Activated naive CD4-positive, alpha-beta T cell treated with anti-CD3 and anti-CD28 coated beads, Interleukin-2, amount 50 U/mL, for 16 hours (primary cell): ENCODE measurements at places on chromosomes 2 and 18.
A peak's percentile ranks its signal among the peaks of the same experiment; 100 is the strongest.

DNA sequence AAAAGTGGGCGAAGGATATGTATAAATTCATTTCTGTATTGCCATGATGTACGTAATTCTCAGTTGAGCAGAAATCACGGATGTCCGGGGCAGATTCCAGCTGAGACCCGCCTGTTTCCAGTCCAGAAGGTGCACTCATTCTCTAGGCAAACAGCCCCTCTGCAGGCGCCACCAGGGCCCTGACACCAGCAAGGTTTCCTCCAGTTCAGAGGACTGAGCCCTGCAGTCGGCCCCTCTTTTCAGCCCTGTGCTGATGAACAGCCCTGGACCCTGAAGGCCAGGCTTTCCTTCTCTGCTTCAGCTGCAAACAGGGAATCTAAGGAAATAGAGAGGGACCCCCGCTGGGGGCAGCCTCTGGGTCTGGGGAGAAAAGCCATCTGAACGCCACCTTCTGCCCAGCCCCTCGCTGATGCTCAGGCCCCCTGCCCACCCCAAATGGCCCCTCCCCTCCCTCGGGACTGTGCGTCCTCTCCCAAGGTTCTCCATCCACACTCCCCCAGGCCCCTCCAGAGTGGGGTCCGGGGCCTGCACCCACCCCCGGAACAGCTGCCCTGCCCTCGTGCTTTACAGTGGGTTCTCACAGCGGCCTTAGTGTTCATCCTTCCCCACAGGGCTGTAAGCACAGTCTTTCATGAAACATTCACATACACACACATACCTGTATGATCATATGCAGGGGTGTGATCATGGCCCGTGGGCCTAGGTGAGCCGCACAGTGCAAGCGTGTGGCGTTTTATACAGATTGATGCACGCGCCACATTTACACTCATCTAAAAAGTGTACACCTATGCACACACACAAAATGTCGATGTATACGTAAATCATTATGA is 12.1 kb downstream of the COPS9 start:
- no peak for DNase-seq

GRCh38 chr2:10325278-10326145 is 22.8 kb downstream of the HPCAL1 start:
- DNase-seq: no peak

DNA sequence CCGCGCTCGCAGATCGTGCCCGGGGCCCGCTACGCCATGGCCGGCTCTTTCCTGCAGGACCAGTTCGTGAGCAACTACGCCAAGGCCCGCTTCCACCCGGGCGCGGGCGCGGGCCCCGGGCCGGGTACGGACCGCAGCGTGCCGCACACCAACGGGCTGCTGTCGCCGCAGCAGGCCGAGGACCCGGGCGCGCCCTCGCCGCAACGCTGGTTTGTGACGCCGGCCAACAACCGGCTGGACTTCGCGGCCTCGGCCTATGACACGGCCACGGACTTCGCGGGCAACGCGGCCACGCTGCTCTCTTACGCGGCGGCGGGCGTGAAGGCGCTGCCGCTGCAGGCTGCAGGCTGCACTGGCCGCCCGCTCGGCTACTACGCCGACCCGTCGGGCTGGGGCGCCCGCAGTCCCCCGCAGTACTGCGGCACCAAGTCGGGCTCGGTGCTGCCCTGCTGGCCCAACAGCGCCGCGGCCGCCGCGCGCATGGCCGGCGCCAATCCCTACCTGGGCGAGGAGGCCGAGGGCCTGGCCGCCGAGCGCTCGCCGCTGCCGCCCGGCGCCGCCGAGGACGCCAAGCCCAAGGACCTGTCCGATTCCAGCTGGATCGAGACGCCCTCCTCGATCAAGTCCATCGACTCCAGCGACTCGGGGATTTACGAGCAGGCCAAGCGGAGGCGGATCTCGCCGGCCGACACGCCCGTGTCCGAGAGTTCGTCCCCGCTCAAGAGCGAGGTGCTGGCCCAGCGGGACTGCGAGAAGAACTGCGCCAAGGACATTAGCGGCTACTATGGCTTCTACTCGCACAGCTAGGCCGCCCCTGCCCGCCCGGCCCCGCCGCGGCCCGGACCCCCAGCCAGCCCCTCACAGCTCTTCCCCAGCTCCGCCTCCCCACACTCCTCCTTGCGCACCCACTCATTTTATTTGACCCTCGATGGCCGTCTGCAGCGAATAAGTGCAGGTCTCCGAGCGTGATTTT is 7.6 kb downstream of the TBR1 start:
- no peak for DNase-seq

DNA sequence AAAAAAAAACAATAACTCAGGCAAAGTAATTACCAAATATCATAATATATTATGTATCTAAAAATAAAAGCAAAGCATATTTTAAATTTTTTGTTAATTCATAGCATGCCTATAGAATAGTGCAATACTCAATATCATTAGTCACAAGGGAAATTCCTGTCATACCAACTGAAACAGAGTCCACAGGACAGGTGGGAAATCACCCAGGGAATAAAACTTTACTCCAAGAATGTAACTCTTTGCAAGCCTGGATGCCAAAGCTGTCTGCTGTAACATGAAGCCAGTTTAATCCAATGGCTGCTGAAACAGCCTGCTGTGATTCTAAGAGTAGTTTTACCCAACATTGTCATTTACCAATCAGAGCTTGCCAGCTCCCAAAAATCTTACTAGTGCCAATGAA is 40.0 kb upstream of the SULT1C3 start:
- DNase-seq: no peak

DNA sequence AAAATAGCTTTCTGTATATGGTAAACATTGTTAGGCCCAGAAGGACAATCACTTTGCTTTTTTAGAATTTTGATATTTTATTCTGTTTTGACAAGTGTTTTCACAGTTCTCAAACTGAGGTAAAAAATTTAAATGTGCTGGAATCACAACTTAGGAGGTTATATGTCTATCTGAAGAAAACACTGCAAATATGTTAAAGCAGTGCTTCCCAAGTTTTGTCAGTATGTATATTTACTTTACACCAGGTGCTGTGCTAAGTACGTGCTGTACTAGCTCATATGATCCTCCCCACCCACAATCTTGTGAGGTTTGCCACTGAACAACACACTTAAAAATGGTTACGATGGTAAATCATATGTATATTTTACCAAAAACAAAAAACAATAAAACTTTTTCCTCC is 124.2 kb downstream of the CABYR start:
- no peak for DNase-seq

DNA sequence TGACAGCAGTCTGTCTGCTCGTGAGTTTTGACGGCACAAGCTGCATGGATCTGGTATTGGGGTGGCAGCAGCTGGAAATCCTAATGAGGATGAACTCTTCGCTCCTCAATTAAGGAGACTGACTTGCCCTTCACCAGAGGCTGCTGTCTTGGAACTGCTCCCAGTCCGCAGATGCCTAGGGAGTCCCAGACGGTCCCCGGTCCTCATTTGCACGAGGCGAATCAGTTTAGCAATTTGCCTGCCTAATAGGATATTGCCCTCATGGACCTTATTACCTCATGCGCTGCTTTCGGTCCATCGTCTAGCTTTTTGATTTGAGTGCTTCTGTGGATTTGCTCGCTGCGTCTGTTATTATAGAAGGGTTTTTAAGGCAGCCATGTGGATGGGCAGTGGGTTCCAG is 40.6 kb downstream of the ASAP2 start:
- no peak for DNase-seq

DNA sequence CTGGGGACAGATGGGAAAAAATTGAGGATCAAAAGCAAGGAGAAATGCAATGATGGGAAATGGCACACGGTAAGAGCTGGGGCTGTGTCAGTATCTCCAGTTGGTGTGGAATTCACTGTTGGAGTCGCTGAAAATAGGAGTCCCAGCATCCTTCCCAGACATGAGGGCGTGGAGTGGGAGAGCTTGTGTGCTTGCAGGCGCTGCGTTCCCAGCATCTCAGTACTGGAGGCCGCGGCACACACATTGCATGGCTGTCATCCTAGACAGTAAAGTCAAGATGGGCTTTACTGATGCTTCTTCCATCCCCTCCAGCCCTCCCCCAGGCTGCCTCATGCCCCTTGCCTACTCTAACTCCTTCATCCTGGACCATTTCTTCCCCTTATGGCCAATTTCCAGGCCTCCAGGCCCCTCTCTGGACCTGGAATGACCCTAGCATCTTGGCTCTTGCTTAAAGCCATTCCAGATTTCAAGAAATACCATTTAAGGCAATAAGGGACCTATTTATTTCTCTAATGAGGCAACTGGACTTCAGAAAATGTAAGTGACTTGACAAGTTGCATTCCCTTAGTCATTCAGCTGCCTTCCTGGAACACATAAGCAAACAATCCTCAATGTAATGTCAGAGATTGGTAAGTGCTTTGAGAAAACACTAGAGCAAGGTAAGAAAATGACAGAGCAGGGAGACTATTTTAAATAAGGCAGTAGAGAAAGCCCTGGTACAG is 70.5 kb upstream of the TTC39C start:
- no peak for DNase-seq

DNA sequence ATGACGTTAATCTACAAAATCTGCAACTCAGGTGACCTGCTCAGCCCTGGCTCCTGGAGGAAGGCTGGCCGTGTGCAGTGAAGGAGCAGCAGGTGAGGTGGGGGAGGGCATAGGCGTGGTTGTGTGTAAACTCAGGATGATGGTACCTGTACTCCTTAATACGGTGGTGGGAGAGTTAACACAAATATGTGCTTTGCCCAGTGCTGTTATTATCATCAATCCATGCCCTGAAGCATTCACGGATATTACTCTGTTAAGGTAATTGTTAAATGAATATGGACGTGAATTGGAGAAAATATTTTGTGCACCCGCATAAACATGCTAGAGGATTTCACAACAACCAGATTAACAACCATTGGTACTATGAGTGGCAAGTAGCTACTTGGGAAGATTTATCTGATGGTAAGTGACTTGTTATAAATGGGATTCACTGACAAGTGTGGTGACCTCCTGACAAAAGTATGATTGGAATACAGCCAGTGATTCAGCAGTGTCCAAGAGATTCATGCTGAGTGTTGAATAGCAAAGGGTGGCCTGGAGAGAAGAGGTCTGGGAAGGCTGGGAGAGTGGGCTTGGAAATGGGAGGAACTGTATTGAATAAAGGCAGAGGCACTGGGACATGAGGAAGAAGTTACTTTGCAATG is 194.1 kb downstream of the TPGS2 start:
- no peak for DNase-seq

GRCh38 chr18:24326211-24326610 is 71.4 kb downstream of the OSBPL1A start:
- no peak for DNase-seq

DNA sequence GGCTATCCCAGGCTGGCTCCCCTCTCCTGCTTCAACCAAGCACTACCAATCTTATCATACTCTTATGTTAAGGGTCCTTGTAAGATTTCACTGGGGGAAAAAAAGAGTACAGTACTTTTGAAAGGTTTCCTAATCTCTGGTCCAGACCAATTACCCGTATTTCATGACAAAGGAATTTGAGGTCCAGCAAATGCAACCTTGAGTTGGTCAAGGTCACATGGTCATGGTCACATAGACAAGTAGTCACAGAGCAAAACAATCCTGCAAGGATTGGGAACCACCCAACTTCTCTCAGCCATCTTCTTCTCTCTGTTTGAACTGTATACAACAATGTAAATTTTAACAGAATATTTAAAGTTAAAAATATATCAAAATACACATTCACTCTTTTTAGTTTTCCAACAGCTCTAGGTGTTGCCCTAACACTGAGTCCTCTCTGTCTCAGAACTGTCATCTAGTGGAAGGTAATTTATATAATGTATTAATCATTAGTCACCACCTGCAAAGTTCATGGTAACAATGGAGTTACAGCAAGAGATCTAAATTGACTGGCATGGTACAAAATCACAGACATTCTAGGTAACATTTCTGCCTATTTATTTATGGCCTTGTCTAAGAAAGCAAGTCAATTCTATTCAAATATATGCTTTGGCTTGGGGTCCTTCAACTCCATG is 21.5 kb downstream of the DTNB start:
- DNase-seq: no peak

DNA sequence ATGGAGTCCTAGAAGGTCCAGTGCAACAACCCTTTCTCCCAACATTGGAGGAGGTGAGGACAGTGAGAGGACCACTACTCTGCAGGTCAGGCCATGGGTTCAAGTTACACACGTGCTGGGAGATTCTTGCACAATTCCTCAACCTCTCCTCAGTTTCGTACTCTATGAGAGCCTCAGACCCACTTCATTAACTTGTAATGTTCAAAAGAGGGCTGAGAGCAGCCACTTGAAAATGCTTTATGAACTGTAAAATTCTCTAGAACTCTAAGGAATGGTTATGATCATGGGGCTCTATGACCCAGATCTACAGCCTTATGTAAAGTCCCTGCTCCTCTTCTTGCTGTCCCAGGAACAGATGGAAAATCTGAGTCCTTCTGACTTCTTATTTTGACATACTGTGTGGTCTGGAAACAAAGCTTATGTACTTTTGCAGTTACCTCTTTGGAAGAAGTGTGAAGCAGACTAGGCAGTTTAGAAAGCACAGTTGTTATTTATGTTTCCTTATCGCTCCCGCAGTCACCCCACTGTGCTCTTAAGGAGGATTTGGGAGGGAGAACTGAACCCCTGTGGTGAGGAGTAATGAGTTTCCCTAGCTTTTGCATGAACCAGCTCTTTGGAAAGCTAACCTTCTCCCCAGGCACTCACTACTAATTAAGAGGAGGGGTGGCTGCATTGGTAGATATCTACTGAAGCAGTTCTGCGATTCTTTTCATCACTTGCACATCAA is 296.6 kb downstream of the LRRTM1 start:
- no peak for DNase-seq

- DNase-seq: no peak
Observed at GRCh38 chr2:98663511-98664090, 55.2 kb downstream of the UNC50 start.

GRCh38 chr18:58761241-58761969 is 90.1 kb downstream of the MALT1 start:
- DNase-seq: no peak

- DNase-seq: no peak
Observed at GRCh38 chr2:222294996-222295367, 3.8 kb downstream of the PAX3 start.

- DNase-seq: no peak
Observed at GRCh38 chr2:136342138-136342537, 224.2 kb upstream of the CXCR4 start.

DNA sequence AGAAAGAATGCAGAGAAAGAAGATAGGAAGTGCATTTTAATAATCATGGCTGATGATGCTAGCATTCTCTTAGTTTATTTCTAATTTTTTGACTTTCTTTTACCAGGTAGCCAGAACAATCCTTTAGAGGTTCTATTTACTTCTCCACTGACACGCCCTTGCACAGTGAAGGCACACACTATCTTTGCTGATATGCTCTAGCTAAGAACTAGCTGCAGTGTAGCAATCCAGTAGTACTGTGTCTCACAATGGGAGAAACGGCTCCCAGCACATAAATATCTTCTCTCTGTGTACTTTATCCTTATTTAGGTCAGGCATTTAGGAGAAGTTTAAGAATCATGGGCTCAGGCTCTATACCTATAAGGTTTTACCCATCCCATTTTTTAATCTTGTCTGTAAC is 1005.4 kb downstream of the LRP1B start:
- DNase-seq: no peak

DNA sequence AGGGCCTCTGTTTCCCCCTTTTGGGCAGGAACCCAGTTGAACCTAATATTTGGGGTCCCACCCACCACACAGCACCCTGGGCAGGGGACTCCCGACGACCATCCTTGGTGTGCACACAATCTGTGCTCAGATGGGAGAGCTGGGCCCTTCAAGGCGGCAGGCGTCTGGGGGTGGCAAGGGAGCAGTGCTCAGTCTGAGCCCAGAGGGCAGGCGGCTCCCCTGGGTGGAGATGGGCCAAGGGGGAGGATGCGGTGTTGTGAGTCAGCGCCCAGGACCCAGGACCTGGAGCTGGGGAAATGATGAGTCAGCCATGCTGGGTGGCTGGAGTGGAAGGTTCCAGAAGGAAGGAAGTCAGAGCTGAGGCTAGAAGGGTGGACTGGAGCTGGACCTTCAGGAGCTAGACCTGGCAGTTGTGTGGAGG is 3.8 kb downstream of the PROM2 start:
- DNase-seq: peak; percentile 6
